Thoracic aorta (tissue), 2 donors: ENCODE measurements at places on chromosomes 7 and 10.

GRCh38 chr10:44333511-44333910 is 51.4 kb downstream of the CXCL12 start:
- DNase-seq = no peak

DNA sequence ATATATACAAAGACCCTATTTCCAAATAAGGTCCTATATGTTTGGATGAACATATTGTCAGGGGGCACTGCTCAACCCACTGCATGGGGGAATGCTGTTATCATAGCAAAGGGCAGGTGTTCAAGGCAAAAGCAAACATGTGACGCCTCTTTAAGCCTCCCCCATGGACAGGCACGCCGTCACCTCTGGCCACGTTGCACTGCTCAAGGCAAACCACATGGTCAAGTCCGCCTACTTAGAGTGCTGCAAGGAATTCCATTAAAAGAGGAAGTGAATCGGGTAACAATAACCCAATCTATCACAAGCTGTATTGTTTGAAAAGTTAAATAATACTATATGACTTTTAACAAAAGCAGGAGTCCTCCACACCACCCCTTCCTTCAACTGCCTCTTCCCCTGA is 8.8 kb upstream of the CALD1 start:
- DNase-seq = no peak

GRCh38 chr7:95101422-95101821 is 194.0 kb downstream of the PPP1R9A start:
- no peak for DNase-seq

GRCh38 chr10:6416892-6417512 is 163.1 kb downstream of the PRKCQ start:
- no peak for DNase-seq

- no peak for DNase-seq
Observed at GRCh38 chr10:58585435-58585834, 72.8 kb downstream of the BICC1 start.

GRCh38 chr7:33130184-33130583 is 820 bp downstream of the BBS9 start:
- DNase-seq = no peak

DNA sequence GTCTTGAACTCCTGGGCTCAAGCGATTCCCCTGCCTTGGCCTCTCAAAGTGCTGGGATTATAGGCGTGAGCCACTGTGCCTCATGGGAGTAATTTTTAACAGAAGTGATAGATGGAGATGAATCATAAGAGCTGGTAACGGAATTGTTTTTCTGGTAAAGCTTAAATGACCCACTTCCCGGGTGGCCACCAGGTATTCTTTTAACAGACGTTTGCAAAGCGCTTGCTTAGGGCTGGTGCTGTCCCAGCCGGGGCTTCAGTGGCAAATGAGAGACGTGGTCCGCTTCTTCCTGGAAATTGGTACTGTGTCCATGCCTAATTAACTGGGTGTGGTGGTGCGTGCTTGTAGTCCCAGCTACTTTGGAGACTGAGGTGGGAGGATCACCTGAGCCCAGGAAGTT is 23.5 kb downstream of the CAMK1D start:
- DNase-seq = no peak

GRCh38 chr7:88484551-88484950 is 177.9 kb upstream of the STEAP4 start:
- DNase-seq = no peak

GRCh38 chr7:101410743-101411507 is 48.2 kb downstream of the COL26A1 start:
- no peak for DNase-seq

DNA sequence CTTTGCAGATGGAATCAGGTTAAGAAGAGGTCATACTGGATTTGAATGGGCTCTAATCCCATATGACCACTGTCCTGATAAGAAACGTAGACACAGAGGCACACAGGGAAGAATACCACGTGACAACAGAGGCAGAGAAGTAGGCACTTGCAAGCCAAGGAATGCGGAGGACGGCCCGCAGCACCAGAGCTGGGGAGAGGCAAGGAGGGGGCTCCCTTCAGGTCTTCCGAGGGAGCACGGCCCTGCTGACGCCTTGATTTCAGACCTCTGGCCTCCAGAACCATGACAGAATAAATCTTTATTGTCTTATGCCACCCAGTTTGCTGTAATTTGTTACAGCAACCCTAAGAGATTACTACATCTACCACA is 44.7 kb upstream of the TMEM213 start:
- DNase-seq = no peak

GRCh38 chr10:86188326-86188725 is 178.3 kb downstream of the GRID1 start:
- no peak for DNase-seq

- DNase-seq = no peak
Observed at GRCh38 chr10:398954-399353, 263.7 kb downstream of the ZMYND11 start.

- DNase-seq = no peak
Observed at GRCh38 chr10:14876764-14877163, 1.9 kb upstream of the SUV39H2 start.

GRCh38 chr10:58253184-58253583 is 14.5 kb downstream of the IPMK start:
- no peak for DNase-seq

DNA sequence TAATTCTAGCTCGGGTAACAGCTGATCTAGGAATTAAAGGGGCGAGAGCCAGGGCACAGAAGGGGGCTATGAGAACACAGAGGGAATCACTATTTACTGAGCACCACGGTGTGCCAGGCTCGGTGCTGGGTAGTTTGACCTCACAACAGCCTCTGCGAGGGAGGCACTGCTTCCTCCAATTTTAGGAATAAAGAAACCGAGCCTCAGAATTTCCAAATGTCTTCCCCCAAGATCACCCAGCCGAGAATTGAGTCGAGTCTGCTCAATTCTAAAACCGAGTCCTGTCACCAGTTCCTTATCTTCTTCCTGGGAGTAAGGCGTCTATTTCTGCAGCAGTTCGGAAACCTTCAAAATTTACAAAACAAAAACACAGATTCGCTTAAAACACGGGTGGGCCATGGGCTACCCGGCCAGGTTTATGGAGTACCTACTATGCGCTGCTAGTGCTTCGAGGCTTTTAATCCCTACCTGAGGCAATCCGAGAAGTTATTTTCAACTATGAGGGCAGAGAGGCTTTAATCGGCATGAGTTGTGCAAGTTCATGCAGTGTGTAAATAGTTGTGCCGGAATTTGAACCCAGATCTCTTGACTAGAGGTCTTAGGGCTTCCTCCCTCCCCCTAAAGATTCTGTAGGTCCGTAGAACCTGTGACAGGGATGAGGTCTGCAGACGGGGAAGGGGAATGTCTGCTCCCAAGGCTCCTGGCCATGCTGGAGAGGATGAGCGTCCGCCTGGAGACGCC is 872 bp upstream of the HMX2 start:
- no peak for DNase-seq

DNA sequence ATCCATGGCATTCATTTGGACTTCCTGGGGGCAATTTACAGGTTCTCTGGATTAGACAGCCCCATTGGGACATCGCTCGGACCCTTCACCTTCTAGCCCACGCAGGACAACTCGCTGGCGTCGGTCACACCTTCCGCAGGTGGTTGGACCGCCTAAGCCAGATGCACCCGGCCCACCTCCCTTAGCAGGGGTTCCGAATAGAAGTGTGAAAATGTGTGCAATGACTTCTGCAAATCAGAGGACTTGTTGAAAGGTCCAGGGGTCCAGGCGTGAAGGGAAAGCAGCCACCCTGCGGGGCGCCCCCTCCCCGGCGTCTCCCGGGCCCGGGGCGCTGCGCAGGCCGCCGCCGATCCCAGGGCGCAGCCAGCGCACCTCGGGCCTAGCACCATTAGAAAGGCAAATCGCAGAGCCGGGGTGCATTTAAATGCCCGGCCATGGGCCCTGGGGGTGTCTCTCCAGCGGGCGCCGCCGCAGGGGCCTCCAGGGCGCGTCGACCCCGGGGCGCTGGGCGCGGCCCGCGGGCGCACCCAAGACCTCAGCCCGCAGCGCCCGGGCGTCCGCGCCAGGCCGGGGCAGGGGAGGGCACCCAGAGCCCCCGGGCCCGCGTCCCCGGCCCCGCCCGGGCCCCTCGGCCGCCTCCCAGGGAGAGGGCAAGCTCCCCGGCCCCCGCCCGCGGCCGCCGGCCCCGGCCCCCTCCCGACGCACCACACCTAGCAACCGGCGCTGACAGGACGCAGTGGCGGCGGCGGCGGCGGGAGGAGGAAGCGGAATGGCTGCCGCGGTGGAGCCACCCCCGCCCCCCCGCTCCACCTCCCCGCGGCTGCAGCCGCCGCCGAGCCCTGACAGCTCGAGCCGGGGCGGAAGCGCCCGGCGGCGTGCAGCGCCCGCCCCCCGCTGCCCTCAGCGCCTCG is 1.2 kb downstream of the JAZF1 start:
- no peak for DNase-seq

DNA sequence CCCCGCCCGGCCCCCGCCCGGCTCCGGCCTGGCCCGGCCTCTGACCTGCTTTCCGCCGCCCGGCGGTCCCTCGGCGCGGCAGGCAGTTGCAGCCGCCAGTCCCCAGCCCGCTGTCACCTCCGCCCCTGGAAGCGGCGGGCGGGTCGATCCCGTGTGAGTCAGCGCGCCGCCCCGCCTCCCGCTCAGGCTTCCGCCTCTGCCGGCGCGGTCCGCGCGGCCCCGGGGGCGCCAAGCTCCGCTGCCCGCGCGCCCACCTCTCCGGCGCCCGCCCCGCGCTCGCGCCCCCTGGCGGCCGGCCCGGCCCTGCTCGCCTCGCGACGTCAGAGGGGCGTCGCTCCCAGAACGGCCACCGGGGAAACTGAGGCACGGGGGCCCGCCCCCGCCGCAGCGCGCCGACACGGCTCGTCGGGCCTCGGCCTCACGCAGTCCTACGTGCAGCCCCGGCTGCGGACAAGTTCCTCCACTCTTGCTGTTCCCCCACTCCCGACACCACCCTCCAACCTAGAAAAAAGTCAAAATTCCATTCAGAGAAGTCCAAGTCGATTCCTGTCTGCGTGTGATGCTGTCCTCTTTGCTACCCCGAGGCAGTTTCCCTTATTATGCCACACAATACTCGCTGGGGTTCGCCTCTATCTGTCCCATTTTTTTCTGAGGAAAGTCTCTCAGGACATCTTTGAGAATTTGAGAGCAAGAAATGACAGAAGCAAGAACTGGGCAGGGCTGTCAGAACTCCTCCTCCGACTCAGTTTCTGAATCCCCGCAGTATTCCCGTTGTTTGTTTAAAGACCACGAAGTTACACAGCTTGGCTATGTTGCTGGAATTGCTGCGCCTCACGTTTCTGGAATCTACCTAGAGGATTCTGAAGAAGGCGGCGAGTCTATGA is at the start of gene DNMBP:
DNMBP (minus strand) TSS at position 155 of the 884 bp plus-strand sequence. CDS start 37,823 bp downstream, outside the sequence.
- DNase-seq = peak; percentile 21

DNA sequence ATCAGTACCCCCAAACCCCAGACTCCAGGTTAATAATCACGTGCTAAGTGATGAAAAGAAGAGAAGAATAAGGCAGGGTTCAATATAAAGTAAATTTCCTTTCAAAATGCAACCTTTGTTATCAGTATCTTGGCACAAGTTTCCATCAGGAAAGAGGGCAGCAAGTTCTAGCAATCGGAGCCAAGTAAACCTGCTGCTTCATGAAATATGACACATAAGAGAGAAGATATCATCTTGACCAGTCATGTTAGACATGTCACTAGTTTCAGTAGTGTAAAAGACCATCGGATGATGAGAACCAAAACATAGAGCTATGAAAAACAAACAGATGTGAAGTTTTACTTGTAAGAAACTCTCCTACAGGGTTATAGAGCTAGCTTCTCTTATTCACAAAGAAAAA is 44.0 kb downstream of the AASS start:
- DNase-seq = no peak

GRCh38 chr10:132107949-132108877 is 42.5 kb downstream of the JAKMIP3 start:
- no peak for DNase-seq

- DNase-seq = no peak
Observed at GRCh38 chr7:71718563-71718962, 586.6 kb downstream of the GALNT17 start.

DNA sequence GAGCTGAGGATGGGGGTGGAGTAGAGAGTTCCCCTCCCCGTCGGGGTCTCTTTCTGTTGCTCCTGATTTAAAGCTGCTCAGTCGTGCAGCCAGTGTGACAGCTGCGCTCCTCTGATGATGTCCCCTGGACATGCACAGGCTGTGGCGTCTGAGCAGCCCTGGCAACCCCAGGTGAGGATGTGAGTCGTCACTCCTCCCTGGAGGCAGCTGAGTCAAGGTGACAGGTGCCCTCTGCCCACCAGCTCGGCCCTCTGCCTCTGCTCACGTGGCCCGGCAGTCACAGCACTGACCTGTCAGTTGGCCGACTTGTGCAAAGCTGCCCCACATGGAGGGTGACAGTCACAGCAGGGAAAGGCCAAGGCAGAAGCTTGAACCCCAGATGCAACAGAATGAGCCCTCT is 33.9 kb downstream of the ANXA8 start:
- DNase-seq = no peak

GRCh38 chr7:99485094-99485493 is 12.4 kb downstream of the ZNF789 start:
- DNase-seq = no peak
